ENCODE measurements at places on chromosomes 2 and 18.

DNA sequence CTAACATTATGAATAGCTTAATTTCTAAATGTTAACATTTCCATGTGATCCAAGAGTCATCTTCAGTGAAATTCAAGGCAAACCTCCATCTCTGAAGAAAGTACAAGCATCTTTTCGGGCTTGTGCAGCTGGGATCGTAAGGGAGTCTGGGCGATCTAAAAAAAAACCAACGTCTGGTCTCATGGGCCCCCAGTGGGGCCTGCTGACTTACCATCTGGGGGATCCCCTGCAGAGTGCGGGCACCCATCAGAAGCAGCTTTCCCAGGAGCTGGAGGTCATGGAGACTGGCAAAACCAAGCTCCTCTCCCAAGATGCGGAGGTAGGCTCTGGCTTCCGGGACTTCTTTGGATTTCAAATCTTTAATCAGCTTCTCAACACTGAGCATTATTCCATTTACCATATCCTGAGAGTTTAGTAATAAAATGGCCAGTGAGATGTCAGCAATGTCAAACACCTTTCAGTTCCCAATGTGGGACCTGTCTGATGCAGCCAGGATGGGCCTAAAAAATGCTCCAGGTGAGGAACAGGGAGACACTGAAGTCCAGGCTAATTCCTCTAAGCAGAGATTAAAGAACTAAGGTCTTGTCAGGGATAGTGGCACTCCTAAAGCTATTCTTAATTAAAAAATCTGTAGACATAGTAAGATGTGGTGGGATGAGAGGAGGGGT lies 19.0 kb downstream of the APOB start:
- DNase-seq, result no peak

DNA sequence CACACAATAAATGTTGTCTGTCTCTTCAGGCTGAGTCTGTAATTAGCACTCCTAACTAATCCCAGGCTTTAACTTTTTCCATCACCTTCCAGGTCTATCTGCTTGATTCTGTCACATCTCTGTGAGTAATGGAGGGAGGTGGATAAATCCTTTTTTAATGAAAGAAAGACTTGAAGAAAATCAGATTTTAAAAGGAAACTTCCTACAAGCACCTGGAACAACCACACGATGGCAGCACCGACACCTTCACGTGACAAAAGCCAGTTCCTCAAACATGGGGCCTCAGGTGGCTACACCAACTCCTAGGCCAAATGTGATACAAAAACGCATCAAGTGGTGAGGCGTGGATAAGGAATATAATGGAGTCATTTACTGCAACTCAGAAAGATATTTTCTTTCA lies 41.8 kb downstream of the TGFBRAP1 start:
- peak; percentile 23 for DNase-seq

DNA sequence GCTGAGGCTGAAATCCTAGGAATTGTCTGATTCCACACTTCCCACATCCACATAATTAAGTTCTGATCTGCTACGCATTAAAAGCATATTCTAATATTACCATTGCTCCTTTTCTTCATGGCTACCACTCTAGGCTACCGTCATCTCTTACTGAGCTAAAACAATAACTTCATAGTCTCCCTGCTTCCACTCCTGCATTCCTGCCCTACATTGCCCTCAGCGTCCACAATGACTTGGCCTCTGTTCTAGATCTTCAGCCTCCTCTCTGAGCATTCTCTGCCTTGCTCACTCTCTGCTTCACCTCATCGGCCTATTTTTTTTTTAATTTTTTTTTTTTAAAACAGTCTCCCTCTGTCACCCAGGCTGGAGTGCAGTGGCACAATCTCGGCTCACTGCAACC lies 15.8 kb upstream of the TLK1 start:
- no peak for DNase-seq

GRCh38 chr18:11279461-11279860 lies 130.1 kb upstream of the PIEZO2 start:
- no peak for DNase-seq

- DNase-seq, result peak; percentile 56
These were observed 17.2 kb upstream of the RPL31 start for GRCh38 chr2:100984892-100985307.

GRCh38 chr2:136005462-136006196 lies 20.2 kb upstream of the DARS1 start:
- DNase-seq, result peak; percentile 45

- no peak for DNase-seq
These were observed 130.6 kb upstream of the ATP5MC3 start for GRCh38 chr2:175312137-175312536.

DNA sequence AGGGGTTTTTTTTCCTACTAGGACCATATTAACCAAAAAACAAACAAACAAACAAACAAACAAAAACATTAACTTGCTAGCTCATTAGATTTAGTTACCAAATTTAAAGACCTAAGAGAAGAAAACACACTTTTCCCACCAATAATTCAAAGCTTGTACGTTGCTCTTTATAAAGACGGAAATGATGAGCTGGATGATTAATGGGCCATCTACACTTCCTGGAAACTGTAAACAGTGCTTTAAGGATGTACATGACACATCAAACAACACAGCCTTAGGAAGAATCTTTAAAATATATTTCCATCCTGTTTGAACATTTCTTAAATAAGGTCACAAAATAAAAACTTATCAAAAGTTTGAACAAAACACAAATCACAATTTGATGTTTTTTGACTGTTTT lies 982 bp downstream of the BMP10 start:
- no peak for DNase-seq

- peak; percentile 68 for DNase-seq
These were observed 73.4 kb downstream of the CDCA7 start for GRCh38 chr2:173427887-173428668.

DNA sequence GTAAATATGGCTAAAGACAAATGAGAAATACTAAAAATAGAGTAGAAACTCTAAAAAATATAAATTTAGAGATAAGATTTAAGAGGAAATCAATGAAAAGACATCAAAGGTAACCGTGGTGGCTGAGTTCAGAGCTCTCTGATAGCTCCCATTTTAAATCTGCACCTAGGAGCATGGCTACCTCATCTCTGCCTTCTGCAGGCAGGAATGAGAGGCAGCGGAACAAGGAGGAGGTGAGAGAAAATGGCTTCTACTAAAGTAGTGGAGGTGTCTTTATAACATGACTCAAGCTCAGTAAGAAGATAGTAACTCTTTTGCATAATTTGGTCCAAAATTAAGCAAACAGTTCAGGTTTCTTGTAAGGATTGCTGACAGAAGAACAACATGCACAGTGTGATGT lies 758.7 kb upstream of the FSHR start:
- DNase-seq, result no peak

- DNase-seq, result no peak
These were observed 56.7 kb downstream of the LBH start for GRCh38 chr2:30287857-30288513.

DNA sequence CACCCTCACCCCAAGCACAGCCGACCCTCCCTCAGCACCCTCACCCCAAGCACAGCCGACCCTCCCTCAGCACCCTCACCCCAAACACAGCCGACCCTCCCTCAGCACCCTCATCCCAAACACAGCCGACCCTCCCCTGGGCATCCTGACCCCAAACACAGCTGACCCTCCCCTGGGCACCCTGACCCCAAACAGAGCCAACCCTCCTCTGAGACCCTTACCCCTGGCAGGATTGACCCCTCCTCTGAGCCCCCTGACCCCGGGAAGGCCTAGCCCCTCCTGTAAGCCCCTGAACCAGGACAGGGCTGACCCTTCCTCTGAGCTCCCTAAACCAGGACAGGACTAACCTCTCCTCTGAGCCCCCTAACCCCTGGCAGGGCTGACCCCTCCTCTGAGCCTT lies 84.4 kb upstream of the RAB6C start:
- no peak for DNase-seq

GRCh38 chr2:18588802-18589201 lies 567 bp downstream of the NT5C1B start:
- DNase-seq, result no peak

DNA sequence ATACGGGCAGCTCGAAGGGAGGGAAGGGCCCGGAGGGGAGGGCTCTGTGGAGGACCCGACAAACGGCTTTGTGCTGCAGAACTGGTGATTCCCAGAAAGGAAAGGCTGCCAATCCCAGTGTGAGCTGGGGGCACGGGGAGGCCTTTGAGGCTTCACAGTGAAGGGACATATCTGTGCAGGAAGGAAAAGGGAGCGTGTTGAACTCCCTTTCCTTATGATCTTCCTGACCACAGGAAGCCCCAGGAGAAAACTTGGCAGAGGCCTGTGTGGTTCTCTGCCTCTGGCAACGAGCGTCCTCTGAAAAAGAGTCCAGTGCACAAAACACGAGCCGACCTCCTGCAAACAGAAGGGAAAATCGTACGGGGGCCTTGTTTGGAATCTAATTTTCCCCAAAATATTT lies 683.5 kb upstream of the SALL3 start:
- no peak for DNase-seq

DNA sequence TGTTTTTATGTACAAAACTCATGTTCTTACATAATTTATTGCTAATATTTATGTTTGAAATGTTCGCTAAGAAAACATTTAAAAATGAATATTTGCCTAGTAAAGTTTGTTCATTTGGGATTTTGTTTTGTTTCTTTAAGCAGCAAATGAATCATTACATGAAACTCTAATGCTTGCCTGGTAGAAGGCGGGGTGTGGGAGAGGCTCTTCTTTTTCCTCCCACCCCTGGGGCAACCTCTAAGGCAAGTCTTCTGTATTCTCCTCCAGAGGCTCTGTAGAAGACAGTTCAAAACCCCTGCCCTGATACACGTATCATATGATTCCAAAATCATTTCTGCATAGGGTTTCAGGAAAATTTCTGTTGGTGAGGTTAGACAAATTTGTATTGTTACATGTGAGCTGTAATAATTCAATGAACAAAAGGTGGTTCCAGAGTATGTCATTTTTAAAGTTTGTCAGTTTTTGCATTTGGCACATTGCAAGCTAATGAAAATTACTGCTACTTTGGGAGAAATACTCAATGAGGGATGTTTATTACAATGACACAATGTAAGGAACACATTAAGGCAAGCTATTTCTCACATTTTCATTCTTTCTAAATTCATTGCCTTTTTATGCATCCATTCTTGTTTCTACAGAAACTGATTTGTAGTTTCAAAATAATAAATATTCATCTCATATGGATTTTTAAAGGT lies 302.3 kb upstream of the UBE2E3 start:
- DNase-seq, result no peak

DNA sequence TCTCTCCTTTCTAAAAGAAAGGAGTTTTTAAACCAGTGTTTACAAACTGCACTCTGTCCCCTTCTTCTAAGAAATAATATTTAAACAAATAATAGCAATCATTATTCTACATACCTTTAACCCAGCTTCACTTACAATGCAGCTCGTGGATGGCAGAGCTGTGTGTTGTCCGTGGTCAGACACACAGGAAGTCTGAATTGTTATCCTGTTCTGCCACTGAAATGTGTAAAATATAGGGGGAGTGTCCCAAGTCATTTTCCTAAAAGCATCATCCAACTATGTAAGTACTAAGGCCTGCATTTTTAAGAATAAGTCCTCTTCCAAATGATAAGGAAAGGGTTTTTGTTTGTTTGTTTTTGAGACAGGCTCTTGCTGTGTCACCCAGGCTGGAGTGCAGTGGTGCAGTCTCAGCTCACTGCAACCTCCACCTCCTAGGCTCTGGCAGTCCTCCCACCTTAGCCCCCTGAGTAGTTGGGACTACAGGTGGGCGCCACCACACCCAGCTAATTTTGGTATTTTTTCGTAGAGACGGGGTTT lies 2.7 kb upstream of the PPP4R1 start:
- DNase-seq, result no peak

- no peak for DNase-seq
These were observed 282.9 kb downstream of the DYSF start for GRCh38 chr2:71736091-71736861.

GRCh38 chr2:150081775-150082481 lies 405.5 kb downstream of the RND3 start:
- DNase-seq, result peak; percentile 63

DNA sequence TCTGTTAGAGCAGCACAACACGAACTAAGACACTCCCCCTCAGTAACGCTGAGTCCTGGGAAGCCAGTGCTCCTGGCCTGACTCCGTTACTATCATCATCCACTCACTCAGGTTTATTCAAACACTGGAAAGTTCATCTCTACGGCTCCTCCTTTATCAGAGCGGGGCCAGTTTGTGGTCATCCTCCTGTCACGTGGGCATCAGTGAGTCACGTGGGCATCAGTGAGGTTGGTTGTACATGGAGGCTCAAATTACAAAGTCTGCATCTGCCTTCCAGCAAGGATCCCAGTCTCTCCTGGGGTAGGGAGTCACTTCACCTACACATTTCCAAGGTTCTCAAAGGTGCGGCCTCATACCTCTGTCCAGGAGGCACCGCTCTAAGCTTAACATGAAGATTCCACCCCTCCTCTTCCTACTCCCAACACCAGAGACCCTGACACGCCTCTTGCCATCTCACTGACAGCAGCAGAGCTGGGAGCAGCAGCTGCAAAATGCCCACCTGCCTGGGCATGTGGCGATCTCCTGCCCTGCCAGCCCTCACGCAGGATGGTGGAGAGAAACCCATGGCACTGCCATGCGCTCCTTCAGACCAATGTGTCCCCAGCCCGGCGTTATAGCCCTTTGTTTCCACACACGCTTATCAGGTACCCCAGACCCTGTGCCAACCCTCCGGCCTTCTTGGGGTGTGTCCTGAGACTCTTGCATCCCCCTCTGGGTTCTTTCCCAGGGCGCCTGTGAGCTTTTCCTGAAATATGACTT lies 99.2 kb upstream of the PTPRM start:
- peak; percentile 18 for DNase-seq

DNA sequence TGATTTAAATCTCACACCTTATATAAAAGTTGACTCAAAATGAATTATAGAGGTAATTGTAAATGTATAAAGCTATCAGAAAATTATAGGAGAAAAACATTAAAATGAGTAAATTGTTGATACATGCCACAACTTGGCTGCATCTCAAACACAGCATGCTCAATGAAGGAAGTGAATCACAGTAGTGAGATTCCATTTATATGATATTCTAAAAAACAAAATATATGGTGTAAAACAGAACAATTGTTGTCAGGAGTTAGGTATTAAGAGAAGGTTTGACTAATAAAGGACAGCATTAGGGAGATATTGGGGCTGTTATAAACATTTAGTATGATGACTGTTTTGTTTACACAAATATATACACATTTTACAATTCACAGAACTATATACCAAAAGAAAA lies 356.6 kb upstream of the CELF4 start:
- no peak for DNase-seq

- no peak for DNase-seq
These were observed 60.4 kb downstream of the C18orf63 start for GRCh38 chr18:74375999-74376398.

DNA sequence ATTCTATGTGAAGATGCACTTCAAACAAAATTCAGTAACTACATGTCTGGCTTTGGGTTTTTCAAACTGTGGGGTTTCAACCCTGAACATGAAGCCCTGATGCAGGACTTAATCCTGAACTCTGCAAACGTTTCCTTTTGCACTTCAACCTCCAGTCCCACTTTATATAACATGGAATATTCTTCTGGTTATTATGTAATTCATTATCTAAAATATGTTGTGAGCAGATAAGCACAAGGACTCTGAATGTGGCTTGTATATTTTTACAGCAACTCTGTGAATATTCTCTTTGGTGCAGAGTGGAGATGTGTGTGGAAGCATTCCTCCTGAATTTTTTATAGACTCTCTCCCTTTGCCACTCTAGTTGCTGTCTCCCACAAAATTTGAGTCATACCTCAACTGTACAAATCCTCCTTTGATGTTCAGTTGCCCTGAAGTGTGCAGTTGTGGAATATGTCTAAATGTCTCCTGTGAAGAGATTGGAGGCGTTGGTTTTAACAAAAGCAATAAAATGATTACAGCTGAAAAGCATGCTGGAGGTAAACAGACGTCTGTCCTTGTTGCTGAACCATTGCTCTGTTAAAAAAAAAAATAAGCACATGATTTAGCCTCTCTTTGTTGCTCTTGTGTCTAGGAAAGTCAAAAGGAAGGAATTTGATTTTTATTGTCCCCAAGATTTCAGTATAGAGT lies 205.1 kb upstream of the NRP2 start:
- peak; percentile 78 for DNase-seq

Measured in fibroblast of lung (primary cell).